T-cell (primary cell): ENCODE measurements at places on chromosomes 2 and 18.

GRCh38 chr2:172849519-172850217 lies 114.0 kb downstream of the RAPGEF4 start:
- no peak for DNase-seq

GRCh38 chr2:71706836-71707235 lies 253.5 kb downstream of the DYSF start:
- DNase-seq = no peak

DNA sequence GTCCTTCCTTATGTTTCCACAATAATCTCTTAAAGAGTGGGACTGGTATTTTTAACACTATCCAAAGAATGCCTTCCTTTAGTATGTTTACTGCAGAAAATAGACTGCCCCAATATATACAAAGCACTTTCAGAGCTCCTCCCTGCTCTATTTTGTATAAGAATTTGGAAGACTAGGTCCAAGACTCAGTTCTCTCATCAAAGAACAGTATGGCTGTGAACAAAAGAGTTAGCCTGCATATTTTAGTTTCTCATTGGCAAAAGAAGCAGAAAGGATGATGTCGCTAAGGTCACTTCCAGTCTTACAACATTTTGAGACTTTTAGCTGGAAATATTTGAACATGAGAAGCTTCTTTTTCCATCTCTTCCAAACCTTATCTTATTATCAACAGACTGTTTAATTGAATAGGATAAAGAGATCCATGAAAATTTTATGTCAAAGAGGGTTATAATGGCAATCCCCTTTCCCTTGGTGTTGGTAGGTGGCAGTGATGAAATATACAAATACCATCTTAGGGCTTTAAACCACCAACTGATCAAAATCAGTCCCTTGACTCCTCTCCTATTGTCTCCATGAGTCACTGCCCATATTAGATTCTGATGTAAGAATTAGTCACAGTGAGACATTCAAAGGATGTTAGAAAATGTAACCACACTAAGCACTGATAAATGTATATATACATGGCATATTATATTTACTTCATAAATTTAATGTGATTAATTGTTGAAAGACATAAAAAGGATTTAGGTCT lies 266.9 kb upstream of the DSEL start:
- DNase-seq = no peak

DNA sequence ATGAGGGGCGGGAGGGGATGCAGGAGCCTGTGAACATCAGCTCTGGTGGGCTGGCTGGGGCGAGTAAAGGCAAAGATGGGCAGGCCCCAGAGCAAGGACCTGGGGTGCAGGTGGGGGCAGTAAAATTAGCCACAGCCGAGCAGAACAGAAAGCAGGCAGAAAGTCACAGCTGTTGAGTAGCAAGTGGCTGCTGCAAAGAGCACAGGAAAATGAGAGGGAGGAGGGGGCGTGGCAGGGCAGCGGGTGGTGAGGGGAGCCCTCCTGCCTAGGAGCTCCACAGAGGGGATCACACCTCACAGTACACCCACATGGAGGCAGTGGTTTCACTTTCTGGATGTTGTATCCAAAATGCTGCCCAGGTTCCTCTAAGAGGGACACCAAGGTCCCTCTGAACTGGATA lies 79.6 kb downstream of the LBH start:
- DNase-seq = no peak

- DNase-seq = no peak
Observed at GRCh38 chr2:11102466-11102865, 52.8 kb upstream of the SLC66A3 start.

- no peak for DNase-seq
Observed at GRCh38 chr2:112290088-112290487, 14.7 kb downstream of the ZC3H6 start.

DNA sequence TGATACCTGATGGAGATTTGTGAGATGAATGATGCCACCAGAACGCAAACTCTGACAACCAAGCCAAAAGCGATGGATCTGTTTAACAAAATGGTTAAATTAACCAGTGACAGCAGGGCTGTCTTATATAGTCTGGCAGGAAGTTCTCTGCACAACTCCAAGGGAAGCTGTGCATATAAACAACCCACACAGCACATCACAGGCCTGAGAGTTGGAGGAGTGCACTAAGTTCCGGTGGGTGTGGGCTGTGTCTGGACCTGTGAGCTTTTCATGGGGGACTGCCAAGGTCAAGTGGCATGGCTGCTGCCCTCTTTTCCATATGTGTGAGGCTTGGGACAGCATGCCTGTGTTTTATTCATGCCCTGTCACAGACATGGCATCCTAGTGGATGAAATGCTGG lies 414.6 kb upstream of the TRIB2 start:
- DNase-seq = no peak

DNA sequence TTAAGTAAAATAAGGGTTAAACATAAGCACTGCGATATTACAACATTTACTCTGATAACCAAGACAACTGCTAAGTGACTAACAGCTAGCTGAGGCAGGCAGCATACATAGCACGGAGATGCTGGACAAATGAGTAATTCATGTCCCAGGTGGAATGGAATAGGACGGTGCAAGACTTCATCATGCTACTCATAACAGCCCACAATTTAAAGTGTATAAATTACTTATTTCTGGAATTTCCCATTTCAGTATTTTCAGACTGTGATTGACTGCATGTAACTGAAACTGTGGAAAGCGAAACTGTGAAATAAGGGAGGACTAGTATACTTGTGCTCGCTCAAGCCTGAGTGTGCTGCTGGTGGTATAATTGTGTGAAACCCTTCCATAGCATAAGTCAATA lies 12.9 kb downstream of the IER3IP1 start:
- no peak for DNase-seq

- DNase-seq = no peak
Observed at GRCh38 chr2:212213191-212213590, 325.4 kb downstream of the ERBB4 start.

- peak; percentile 76 for DNase-seq
Observed at GRCh38 chr2:172434821-172435605, 7.6 kb downstream of the ITGA6 start.

GRCh38 chr2:42787424-42787787 lies 5.0 kb downstream of the HAAO start:
- DNase-seq = no peak

- DNase-seq = no peak
Observed at GRCh38 chr2:85396531-85397470, 13.4 kb downstream of the CAPG start.

DNA sequence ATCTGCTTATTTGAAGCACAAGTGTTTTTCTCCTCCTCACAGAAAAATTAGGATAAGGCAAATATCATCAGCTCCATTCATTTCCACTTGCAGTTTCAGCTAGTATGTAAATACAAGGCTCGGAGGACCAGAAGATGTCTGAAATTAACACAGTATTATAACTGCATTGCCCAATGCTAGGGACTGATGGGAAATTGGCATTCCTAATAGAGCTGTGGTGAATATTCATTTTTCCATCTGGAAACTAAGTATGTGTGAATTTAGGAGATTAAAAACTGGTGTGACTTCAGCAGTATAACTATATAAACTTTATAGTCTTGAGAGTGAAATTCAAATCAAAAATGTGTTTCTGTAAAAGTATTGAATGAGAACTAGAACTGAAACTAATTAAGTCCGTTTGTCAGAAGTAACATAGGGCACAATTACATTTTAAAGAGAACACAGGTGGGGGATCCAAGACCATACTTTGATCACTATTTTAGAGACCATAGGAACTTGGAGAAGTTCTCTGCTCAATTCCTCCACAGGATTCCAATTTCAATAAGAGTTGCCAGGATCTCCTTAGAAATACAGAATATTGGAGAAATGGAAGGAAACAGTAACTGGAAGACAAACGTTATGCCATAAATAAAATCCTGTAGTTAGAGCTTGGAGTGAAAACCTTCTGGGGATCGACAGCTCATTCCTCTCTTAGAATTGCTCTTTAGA lies 12.1 kb upstream of the ITGA6 start:
- no peak for DNase-seq

DNA sequence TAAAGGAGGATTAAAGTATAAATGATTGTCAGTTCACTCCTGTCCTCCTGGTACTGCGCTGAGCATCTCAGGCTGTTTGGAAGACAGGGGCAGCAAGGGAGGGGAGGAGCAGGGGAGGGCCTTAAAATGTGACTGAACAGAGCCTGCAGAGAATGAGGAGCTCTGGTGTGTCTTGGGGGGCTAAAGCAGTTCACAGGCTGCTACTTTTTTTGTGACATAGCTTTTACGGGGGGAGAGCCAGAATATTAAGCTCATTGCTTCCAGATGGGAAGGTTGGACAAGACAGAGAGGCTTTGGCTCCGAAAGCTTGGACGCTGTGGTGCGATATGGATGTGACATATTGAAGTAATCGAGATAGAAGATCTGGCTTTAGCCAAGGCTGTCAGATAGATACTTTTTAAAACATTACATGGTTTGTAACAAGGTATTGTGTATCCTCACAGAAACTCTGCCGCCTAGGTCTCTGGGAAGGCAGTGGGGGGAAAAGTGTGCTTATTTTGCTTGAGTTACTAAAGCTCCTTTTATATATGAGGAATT lies 40.5 kb downstream of the RDH14 start:
- DNase-seq = no peak

DNA sequence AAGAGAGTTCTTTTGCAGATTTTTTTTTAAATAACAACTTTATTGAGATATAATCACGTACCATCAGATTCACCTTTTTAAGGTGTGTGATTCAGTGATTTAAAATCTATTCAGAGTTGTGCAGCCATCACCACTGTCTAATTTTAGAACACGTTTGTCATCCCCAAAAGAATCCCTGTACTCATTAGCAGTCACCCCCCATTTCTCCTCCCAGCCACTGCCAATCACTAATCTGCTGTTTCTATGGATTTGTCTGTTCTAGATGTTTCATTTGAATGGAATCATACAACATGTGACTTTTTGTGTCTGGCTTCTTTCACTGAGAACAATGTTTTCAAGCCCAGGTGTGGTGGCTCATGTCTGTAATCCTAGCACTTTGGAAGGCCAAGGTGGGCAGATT lies 55.4 kb upstream of the RAPH1 start:
- DNase-seq = no peak

DNA sequence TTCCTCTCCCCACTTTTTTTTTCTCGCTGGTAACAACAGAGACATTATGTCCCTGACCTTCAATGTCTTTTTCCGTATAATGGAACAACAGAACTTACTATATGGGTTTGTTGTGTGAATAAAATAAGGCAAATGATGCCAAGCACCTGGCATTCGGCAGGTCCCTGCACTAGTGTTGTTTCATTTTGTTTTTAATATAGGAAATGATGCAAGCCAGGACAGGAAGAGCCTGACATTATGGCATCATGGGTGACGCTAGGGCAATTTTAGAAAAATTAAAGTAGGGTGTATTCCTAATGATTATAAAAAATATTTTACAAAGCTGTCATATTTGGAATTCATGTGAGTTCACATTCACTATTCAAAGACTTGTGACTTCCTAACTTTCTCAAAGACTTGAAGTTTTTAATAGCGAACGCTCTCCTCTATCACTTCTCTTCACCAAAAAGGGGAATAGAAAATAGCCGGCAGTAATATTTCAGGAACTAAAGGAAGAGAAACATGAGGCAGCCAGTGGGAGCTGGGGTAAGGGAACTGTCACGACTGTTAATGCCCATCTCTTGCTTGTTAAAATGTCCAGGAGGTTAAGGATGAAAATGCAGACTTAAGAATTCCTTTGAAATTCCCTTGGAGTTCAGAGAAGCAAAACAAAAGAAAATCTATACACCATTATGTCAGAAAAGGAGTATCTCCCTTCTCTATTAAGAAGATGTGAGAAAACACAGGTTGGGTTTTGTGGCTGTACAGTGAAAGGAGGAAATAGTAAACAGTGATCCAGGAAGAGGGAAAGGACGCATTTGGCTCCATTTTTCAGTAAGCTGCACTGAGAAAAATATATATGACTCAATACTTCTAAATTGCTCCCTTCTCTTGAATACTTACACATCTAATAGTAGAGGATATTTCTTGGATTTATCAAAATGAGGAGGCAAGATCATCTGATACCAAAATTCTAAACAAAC lies 60.2 kb downstream of the DPP4 start:
- DNase-seq = peak; percentile 29

- no peak for DNase-seq
Observed at GRCh38 chr2:219570924-219571310, 422 bp downstream of the OBSL1 start.

DNA sequence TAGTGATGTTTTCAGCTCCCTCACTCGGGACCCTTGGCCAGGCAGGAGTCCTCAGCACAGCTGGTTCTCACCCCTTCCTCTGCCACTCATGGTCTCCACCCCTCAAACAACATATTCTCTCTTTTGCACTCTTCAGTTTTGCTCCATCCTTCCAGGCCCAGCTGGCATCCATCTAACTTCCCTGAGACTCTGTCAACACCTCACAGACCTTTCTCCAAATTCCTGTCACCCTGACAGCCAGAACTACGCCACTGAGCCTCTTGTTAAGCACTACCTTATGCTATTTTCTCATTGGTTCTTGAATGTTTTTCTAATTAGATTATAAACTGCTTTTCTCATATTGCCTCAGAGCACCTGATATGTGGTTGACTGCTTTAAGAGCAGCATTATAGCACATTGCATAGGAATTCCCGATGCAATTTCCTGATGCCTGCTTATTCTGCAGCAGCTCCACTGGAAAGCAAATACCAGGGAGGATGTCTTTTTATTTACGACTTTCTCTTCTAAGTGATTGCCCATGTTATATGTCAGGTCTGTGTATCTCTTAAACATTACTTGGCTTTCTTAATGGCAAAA lies 12.4 kb upstream of the INO80C start:
- DNase-seq = no peak

DNA sequence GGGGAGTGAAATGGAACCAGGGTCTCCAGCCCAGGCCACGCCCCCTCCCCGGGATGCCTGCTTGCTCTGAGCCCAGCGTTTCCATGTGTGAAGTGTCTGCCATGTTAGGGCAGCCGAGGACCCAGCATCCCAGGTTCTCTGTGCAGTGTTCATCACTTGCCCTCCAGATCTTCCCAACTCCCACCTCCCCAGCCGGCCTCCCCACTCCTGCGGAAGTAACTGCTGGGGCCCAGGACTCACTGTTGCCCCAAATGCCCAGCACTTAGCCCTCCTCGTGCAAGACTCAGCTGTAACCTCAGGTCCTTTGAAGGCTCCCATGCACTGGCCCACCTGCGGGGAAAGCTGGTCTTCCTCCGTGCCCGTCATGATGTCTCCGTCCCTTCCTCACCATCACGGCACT lies 9.7 kb upstream of the PXDN start:
- no peak for DNase-seq

- DNase-seq = no peak
Observed at GRCh38 chr2:11533278-11534070, at the start of gene GREB1. Gene GREB1, plus strand, starts transcription at chr2:11534045. Its CDS starts 22,570 bp downstream, at chr2:11556615.

GRCh38 chr2:231037731-231038482 lies 584 bp downstream of the C2orf72 start:
- DNase-seq = no peak

DNA sequence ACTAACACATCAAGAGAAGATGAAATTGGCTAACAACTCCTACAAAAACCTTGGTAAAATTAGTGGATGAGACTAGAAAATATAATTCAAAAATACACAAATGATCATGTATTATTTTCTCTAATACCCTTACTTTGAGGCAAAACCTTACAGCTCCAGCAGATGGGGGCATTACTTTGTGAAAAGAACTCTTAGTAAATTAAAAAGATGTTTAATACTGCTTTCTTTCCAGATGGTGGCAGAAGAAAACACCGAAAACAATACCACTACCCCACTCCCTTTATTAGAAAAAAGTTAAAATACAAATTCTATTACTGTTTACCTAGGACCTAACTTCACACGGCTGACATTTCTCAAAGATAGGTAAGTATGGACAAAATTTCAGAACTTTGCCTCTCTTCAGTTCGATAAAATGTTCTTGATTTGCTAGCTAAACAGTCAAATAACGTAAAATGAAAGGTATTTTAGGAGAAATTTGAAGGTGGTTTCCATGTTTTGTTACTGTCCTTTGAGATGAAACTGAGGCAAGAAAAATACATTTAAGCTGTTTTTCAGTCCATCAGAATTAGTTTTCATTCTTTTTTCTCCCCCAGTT lies 30.6 kb downstream of the ORC4 start:
- DNase-seq = peak; percentile 31
